ENCODE measurements at places on chromosomes 2 and 18.

DNA sequence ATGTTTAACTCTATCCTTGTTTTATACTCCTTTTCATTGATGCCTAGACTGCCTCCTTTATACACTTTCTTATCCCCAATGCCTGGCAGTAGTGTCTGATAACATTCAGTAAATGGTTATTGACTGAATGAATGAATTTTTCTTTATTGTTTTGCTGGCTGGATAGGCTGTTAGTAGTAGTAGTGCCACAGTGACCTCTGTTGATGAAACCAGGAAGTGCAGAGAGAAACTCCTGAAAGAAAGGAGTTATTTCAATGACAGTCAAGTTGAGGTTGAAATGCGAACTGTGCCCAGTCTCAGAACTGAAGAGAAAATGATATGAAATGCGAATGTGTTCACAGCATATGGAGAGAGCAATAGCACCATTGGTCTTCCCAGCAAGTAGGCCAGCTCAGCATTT is 26.8 kb upstream of the SLC9A2 start:
- DNase-seq: peak; percentile 66

DNA sequence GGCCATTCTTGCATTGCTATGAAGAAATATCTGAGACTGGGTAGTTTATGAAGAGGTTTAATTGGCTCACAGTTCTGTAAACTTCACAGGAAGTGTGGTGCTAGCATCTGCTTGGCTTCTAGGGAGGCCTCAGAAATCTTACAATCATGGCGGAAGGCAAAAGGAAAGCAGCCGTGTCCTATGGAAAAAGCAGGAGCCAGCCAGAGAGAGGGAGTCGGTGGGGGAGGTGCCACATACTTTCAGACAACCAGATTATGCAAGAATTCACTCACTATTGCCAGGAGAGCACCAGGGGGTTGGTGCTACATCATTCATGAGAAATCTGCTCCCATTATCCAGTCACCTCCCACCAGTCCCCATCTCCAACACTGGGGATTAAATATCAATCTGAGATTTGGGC is 64.1 kb downstream of the CPS1 start:
- DNase-seq: no peak

DNA sequence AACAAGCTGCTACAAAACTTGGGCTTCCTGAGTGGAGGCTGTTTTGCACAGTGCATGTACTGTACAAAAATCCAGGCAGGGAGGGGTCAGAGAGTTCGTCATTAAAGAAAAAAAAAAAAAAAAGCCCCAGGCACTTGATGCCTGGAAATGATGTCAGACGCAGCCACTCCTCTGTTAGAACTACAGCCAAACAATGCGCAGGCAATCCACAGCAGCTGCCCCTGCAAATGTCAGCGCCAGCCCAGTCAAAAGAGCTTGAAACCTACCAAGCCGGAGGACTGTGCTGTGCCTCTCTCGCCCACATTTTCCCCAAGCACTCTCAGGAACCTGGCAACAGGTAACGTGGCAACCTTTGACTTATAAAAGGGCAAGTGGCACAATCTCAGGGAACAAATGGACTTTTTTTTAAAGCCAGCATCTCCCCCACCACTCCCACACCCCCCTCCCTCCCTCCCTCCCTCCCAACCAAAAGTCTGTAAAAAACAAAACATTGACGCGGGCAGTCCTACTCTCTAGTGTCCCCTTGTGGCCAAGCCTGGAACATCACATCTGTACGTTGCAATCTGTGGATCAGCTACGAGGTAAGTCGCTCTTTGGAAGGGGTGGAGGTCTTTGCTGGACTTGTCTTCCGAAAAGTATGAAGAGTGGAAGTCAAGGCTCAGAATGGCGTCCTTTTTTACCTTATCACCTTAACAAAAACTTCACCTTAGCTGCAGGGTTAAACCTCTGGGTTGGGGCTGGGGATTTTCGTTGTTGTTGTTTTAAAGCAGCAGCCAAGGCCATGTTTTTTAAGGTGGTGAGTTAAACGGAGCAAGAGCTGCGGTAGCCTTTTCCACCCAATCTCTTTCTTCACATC is 144.2 kb downstream of the TGIF1 start:
- peak; percentile 94 for DNase-seq

DNA sequence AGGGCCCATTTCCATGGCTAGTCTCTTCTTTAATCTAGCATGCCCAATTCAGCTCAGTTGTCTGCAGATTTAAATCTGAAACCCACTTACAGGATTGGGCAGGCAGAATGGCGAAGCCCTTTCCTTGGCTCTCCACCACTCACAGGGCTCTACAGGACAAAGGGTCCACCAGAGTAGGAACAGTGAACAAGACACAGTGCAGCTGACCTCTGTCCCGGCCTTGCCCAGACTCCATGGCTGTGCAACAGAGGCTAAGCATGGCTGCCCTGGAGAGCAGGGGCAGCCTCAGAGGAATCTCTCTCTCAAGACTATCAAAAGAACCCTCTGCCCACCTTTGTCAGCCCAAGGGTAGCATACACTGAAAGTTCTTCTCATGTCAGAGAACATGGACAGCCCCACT is 9.7 kb upstream of the ATP6V1B1 start:
- no peak for DNase-seq

DNA sequence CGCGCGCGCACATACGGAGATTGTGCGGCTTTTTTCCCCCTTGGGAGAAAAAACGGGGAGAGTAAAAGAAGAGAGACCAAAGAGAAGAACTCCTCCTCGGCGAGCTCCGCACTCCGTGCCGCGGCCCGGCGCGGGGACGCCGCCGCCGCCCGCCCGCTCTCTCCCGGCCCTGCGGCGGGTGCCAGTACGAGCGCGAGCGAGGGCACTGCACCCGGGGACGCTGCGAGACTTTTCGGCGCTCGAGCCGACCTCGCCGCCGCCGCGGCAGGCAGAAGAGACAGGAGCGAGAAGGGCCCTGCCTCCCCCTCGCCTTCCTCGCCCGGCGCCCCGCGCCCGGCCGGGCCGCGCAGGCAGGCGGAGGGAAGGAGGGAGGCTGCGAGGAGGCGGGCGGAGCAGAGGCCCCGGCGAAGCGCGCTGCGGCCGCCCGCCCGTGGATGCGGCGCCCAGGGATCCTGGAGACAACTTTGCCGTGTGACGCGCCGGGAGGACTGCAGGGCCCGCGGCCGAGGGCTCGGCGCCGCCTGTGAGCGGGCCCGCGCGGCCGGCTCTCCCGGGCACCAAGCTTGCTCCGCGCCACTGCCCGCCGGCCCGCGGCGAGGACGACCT is 857 bp upstream of the INHBB start:
- DNase-seq: peak; percentile 56

DNA sequence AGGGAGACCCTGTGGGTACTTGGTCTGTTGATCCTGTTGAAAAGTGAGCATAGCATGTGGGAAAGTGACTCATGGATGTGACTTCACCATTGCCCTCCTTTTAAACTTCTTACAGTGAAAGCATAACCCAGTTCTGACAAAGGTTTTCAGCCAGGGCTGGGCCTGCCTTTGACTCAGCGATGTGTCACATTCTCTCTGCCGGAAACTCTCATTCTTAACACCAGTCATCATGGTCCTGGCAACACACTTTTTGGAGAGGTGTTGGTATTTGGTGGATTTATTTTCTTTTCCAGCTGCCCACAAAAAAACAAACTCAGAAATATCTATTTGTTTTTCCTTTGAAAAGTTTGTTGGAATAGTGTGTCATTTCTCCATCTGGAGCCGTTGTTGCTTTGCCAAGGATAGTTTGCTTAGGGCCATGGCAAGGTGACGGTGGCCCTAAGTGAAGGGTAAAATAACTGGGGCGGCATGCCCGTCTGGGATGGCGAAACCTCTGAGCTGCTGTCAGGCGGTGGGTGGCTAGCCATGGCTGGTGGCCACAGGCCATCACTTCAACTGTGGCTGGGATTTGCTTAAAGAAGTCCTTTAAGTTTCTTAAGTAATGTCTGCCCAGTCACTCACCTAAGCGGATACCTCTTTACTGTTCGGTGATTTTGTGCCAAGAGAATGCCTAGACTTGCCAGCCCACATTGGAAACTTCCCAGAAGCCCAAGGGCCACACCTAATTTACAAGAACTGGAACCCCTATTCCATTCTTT is 123.3 kb downstream of the LTBP1 start:
- DNase-seq: peak; percentile 3

DNA sequence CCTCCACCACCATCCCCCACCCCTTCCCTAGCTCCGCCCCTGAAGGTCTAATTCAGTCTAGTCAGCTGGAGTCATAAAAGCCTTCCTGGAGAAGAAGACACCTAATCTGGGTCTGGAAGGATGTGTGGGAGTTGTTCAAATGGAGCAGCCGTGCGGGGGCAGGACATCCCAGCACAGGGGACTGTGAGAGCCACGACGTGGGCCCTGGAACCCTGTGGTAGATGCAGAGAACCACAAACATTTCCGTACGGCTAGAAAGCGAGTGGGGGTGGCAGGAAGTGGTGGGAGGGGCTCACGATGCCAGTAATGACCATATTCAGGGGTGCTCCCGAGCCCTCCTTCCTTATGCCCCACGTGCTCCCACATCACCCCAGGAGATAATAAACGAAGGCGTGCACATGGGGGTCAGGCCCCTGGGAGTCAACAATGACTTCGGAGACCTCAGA is 20.9 kb upstream of the COL6A3 start:
- DNase-seq: peak; percentile 37
